ENCODE measurements at places on chromosomes 4 and X.
A peak's percentile ranks its signal among the peaks of the same experiment; 100 is the strongest.

DNA sequence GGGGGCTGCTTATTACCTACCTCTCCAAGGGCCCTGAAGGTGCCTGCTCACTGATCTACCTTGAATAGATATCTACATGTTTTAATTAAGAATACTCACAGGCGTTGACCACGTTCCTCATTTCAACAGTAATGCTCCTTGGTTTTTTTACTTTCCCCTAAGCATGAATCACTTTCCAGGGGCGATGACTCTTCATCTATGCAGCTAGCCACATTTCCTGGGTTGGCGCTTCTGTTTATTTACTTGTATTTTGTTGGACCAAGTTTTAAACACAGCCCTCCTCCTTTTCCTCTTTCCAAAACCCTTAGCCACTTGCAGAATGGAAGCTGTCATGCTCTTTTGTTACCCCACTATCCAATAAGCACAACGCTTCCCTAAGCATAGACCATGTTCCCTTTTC, 50.8 kb downstream of the CBLL2 start:
- DNase-seq: no peak

DNA sequence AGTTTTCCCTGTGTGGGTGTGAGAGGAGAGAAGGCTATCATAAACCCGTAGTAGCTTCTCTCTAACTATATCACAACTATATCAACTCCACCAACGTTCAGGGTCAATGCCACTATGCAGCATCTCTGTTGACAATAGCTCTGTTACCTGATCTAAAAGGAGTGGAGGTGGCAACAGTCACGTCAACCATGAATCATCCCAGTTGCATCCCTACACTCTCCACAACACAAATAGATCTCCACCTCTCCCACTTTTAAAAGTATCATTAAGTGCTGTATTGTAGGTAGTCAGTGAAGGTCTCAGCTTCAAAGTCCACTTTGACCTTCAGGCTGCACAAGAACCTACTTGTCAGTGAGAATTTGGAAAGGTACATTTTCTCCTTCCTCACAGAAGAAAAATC, 600.5 kb upstream of the GRIA3 start:
- DNase-seq: no peak

- no peak for DNase-seq
Observed at GRCh38 chr4:23134331-23134730, 441.6 kb downstream of the GBA3 start.

DNA sequence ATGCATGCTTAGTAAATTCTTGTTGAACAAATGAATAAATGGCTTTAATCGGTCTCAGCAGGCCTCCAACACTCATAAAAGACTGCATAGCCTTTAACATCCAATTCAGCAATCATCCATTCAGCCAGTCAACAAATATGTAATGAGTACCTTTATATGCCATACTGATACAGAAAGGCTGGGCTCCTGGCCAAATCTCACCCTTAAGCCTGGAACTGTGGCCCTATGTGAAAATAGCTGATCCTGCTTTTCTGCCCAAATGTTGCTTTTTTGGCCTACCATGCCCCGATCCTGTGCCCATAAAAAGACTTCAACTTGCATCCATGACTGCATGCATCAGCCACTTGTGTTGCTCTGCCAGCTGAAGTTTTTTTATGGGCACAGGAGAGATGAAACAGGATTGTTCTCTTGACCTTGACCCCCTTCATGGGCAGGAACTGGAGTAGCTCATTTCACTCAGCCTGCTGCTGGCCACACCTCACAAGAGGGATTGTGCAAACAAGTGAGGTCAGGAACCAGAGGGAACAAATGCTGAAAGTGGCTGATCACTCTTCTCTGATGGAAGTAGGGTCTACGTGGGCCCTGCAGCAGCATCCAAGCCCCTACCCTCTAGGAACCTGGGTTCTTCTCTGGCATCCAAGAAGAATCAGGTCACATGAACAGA, 75.6 kb downstream of the NPY1R start:
- DNase-seq: no peak

DNA sequence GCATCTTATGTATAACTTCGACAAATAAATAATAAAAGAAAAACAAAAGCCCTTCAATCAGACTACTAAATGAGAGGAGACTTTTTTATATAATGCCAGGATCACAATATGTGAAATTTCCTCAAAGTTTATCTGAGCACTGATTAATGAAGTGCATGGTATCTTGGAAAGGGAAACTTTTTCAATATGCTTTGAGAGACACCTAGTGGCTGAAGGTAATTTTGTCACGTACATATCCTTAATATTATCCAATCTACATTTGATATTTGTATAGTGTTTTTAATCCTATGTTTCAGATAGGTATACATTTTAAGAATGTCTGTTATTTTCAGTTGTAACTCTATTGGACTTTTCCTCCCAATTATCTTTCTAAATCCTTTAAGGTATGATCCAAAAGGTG, 146.8 kb downstream of the KLHL4 start:
- DNase-seq: no peak

DNA sequence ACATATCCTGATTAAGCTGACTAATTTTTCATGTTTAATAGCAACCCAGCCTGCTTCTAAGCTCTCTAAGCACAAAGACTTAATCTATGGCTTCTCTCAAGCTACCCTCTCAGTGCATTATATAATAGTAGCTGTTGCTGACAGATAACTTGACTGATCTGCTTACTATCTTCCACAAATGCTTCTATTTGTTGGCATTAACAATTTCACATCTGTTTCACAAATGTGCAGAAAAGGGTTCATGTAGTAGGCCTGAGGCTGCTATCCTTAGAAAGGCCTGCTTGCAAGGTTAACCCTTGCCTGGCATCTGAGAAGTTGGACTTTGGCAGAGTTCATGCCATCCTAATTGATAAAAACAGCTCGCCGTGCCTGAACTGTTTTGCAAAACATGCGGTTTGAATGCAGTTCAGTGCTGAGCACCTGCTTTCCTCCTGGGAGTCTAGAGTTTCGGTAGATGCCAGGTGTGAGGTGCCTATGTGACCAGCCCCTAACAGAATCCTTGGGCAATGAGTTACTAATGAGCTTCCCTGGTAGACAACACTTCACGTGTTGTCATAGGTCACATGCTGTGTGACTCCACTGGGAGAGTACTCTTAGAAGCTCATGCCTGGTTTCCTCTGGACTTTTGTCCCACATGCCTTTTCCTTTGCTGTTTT, 68.4 kb downstream of the NSG1 start:
- DNase-seq: no peak

- peak; percentile 96 for DNase-seq
Observed at GRCh38 chr4:165112368-165113121, at the start of gene TMEM192. TMEM192 (minus strand) TSS chr4:165112860; CDS start chr4:165112773, 87 bp downstream.

DNA sequence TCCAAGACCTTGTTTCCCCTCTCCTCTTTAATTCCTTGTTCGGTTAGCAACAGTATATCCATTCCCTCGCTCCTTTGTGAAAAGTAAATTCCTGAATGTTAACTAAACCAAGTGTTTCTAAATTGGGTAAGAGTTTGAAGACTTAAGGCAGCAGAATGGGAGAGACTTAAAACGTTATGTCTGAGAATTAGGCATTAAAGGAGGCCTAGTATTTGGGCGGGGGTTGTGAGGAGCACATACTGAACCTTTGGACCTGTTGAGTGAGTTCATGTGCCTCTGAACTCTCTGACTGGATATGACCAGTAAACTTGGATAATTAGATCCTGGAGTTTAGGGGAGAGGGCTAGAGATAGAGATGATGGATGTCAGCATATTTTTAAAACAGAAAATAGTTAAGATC, 1.2 kb downstream of the MSMO1 start:
- no peak for DNase-seq

GRCh38 chr4:184438375-184438774, 36.0 kb downstream of the IRF2 start:
- no peak for DNase-seq

GRCh38 chr4:77815636-77816035, 3.5 kb downstream of the CNOT6L start:
- no peak for DNase-seq

GRCh38 chrX:154010330-154011087, 9.2 kb downstream of the IRAK1 start:
- no peak for DNase-seq

DNA sequence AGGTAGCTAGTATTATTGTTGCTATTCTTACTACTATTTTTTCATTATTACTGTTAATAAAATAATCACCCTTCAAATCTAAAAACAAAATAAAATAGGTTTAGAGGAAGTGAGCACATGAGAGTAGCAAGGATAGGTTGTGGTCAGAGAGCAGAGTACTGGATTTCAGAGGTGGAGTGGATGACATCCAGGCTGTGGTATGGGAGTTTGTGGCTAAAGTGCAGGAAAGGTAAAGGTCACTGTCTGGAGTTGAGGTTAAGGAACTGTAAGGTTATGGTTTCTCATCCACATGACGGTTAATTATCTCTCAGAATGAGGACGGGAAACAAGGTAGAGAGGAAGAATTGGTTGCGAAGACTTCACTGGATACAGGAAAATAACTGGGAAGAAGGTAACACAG, 27.7 kb downstream of the STEEP1 start:
- DNase-seq: no peak

DNA sequence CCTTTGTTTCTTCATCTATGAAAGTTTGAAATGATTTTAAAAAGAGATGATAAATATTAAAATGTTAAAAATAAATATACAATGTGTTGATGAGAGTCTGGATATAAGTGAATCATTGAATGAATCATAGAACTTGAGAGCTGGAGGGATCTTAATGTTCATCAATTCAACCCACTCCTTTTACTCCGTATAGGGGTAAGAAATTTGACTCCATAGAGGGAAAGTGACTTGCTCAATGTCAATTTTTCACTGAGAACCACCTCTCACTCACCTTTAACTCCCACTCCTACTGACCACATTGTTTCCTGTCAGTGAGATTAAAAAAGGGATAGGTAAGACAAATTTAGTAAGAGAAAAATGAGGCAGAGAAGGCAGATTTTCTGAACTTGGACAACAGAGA, 557.2 kb upstream of the GRIA3 start:
- no peak for DNase-seq

- no peak for DNase-seq
Observed at GRCh38 chr4:113384600-113384999, 335.1 kb downstream of the ANK2 start.

DNA sequence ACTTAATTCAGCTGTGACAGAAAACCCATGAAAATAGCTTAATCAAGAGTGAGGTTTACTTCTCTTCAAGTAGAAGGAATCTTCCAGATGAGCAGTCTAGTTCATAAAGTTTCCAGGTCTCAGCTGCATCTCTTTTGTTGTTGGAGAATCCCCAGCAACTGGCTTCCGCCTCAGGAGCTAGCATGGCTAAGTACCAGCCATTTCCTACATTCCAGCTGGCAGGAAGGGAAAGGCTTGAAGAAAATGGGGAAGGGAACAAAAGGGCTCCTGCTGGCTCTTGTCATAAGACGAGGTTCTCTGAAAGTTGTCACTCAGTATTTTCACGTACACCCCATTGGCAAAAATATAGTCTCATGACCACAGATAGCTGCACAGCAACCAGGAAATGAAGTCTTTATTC, 27.3 kb upstream of the TRIM2 start:
- no peak for DNase-seq

GRCh38 chrX:104306180-104306579, 51.4 kb upstream of the ESX1 start:
- no peak for DNase-seq

DNA sequence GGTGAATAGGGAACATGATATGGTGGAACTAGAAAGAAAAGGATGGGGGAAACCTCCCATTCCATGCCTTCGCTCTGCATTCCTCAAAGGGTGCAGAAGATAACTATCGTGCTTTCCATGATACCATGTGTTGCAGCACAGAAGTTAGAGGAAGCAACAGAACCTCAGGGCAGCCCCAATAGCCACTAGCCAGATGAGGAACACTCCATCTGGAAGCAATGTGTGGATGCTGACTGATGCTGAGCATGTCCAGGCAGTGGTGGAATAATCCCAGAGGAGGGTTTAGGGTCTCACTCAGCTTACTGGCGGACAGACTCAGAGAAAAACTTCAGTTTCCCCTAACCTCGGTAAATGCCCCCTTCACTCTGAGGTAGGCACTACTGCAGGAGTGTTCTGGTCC, 7.5 kb downstream of the SMIM10 start:
- no peak for DNase-seq

- no peak for DNase-seq
Observed at GRCh38 chr4:42653626-42654560, 3.0 kb downstream of the ATP8A1 start.

- DNase-seq: no peak
Observed at GRCh38 chr4:34200535-34200934, 2043.8 kb downstream of the ARAP2 start.

GRCh38 chrX:136784231-136784630, 3.5 kb upstream of the ARHGEF6 start:
- DNase-seq: no peak

- no peak for DNase-seq
Observed at GRCh38 chrX:16843208-16843909, 26.8 kb downstream of the RBBP7 start.

- no peak for DNase-seq
Observed at GRCh38 chr4:174135936-174136406, 147.5 kb downstream of the FBXO8 start.

- no peak for DNase-seq
Observed at GRCh38 chr4:41281038-41281634, 24.4 kb downstream of the UCHL1 start.

DNA sequence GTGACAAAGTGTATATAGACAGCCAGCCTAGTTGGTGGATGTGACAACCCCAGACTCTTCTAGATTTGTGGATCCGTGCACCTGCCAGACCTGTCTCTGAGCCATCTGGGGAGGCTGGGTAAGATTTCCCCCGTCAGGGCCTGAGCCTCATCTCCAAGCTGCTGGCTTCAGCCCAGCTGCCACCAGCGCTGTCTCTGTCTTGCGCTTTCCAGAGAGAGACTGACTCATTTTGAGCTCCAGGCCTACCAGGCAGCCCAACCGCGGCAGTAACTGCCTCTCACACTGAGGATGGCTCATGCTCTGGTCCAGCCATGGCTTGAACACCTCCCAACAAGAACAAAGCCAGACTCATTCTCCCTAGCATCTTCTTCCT, 26.4 kb downstream of the NOP14 start:
- DNase-seq: peak; percentile 71

- no peak for DNase-seq
Observed at GRCh38 chr4:74544655-74545361, 99.9 kb downstream of the AREG start.

GRCh38 chrX:79412972-79413371, 45.8 kb upstream of the ITM2A start:
- no peak for DNase-seq

DNA sequence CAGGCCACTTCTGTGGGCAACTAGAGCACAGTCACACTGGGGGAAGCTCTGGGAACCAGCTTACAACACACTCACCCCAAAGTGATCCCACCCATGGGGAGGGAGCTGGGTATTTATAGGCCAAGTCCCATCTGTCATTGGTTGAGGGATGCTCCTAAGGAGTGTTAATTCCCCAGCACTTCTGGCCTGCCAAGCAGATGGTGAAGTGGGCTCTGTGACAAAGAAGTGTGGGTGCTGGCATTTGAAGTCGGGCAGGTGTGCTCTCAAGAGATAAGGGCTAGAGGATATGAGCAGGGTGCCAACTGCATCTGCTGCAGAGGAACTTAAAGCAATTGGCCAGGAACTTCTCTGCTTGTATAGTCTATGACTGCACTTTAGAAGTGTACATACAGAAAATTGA, 30.9 kb downstream of the PTCHD1 start:
- DNase-seq: no peak

- DNase-seq: no peak
Observed at GRCh38 chrX:7390441-7390840, 242.5 kb upstream of the PUDP start.

All from coronary artery (tissue), 2 donors.